ENCODE measurements at places on chromosomes 6 and 20.
A peak's percentile ranks its signal among the peaks of the same experiment; 100 is the strongest.

- H3K4me3 ChIP-seq, result no peak overlapping the region
- no peak for DNase-seq
- H3K36me3 ChIP-seq, result no peaks in the 10 kb centered on the region
Observed at GRCh38 chr20:57508381-57508780, 16.6 kb downstream of the CTCFL start.

DNA sequence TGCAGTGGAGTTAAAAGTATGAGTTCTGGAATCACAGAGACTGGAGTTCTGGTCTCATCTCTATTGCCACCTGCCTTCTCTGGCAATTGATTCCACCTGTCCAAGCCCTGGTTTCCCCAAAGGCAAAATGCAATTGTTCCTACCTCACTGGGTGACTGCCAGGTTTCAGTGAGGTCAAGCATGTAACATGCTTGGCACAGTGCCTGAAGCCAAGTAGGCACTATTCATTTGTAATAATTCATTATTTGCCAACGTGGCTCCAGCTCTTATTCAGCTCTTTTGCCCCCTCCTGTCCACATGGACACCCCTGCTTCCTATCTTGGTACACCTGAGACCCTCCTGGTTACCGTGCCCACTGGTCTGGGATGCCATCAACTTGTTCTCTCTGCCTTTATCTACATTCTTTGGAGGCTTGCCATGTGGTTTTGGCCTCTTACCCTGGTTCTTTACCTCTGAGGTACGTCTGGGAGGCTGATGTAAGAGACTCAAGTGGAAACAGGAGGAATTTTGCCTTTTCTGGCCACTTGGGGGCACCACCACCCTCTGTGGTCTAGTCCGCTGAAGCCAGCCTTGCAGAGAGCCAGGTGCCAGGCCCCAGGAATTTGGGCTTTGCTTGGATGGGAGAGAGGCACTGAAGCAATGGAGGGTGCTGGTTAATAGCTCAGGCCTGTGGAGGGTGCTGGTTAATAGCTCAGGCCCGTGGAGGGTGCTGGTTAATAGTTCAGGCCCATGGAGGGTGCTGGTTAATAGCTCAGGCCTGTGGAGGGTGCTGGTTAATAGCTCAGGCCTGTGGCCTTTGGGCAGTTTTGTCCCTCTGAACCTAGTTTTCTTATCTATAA lies 1.7 kb downstream of the KCNK15 start:
- peak overlapping the region; percentile 86 for H3K27ac ChIP-seq
- peak; percentile 69 for DNase-seq
- H3K4me3 ChIP-seq, result peak overlapping the region; percentile 52
- H3K27me3 ChIP-seq, result no peaks in the 10 kb centered on the region

DNA sequence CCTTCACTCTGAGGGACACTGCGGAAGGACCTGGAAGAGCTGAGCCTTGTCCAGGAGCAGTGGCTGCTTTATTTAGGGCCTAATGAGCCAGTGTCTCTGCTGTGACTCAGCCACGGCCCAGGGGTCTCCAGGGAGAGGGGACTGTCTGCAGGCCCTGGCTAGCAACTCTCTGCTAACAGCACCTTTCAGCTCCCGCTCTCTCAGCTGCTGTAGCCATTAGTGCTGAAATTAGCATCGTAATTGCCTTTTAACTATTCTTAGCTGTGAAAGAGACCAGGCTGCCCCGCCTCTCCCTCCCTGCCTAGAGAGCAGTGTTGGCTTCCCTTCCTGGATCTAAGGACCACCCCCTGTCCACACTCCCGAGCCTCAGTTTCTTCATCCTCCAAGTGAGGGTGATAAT lies 53.1 kb upstream of the SLC32A1 start:
- H3K36me3 ChIP-seq, result no peaks in the 10 kb centered on the region
- 0 out of 2 replicates have a peak, but pooled peaks cover 2% of the 10 kb centered on the region for H3K27me3 ChIP-seq
- no peak overlapping the region for H3K27ac ChIP-seq
- H3K4me3 ChIP-seq, result no peak overlapping the region

DNA sequence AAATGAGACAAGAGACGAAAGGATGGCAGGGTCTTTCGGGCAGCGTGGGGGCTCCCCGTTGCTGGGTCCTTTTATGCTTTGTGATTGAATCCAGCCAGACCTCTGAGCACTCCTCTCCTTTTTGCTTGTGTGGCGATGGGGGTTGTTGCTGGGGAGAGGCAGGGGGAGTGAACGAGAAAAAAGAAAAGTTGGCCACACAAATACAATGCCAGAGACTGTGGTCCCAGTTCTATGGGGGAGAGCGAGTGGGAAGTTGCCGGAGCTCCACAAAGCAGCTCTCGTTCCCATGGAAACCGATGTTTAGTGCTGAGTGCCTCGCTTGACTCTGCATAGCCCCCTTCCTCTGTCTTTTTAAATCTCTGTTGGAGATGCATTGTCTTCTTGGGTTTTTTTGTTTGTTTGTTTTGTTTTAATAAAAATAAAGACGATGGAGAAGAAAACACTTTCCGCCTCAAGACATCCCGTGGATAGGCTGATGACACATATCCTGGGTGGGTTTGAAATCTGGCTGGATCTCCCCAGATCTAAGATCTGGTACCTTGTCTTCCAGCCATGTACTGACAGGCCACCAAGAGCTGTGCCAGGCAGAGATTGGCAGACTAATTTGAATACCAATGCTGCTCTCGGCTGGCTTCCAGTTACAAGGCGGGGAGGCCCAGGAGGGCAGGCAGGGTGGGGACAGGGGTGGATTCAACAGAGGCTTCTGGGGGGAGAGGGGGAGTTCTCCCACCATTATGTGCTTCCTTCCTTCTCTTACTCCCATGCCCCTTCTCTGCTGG lies 529.3 kb downstream of the QKI start:
- no peak overlapping the region for H3K27ac ChIP-seq
- H3K36me3 ChIP-seq, result no peaks in the 10 kb centered on the region
- no peak for DNase-seq
- H3K27me3 ChIP-seq, result no peaks in the 10 kb centered on the region
- no peak overlapping the region for H3K4me3 ChIP-seq

DNA sequence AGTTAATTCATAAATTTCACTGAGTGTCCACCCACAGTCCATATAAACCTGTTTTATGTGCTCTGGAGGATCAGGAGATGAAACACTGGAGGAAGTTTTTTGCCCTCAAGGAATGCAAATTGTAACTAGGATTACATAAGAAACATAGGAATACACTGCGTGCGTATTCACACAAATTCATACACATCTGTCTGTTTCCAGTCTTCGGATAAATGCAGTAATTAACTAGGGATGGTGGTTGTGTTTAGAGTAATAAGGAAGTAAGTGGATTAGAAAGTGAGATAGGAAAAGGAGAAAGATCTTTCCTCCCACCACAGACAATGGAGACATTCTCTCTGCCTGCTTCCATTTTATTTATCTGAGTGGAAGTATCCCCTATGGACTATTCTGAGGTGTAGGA lies 35.7 kb upstream of the POPDC3 start:
- no peak overlapping the region for H3K4me3 ChIP-seq
- no peaks in the 10 kb centered on the region for H3K4me1 ChIP-seq
- no peak overlapping the region for H3K27ac ChIP-seq
- H3K36me3 ChIP-seq, result no peaks in the 10 kb centered on the region

DNA sequence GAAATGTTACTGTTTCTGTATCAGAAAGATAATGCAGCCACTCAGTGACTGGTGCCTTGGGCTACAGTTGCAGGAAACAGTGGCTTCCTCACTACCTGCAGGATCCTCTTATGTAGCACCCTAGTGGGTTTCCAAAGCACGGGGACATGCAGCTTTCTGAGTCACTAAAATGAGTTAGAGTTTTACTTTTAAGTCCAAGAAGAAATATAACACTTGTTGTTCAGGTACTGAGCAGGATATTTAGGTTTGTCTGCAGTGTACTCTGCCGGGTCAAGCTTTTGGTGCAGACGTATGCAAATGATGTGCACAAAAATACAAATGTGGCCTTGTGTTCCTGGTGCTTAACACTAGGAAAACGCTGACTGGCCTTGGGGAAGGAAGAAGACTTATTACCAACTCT lies 22.0 kb downstream of the ACSS1 start:
- H3K27ac ChIP-seq, result no peak overlapping the region
- no peaks in the 10 kb centered on the region for H3K36me3 ChIP-seq
- H3K27me3 ChIP-seq, result no peaks in the 10 kb centered on the region
- no peak for DNase-seq

DNA sequence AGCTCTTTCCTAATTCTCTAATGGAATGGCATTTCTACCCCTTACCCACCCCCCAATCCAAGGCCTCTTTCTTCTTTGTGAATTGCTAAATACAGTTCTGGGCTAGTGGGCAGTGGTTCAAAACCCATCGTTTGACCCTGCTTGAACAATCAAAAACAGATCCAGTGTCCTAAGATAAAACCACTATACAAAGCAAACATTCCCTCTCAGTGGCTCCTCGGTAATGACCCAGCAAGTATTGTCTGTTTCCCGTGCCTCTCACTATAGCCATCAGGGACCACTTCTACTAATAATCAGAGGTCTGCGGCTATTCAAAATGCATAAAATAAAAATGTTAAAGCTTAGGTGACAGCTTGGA lies 143.5 kb upstream of the AKAP12 start:
- H3K27ac ChIP-seq, result no peak overlapping the region
- no peak for DNase-seq
- no peaks in the 10 kb centered on the region for H3K4me1 ChIP-seq
- H3K27me3 ChIP-seq, result no peaks in the 10 kb centered on the region
- no peak overlapping the region for H3K4me3 ChIP-seq

DNA sequence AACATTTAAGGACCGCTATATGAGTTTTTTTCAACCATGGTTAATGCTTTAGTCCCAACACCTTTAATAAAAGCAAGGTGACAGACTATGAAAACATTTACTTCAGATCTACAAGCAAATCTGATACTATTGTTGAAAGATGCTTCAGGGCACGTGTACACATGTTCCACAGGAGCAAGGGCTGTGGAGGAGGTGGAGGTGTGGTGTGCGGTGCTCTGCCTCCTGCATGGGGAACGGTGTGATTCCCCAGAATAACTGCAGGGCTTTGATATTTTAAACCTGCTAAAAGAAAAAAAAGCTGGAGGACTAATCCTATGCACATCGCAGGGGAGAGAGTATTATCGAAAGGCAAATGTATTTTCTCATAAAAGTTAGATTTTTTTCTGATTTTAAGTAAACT lies 188.1 kb upstream of the CEP162 start:
- DNase-seq, result no peak
- H3K27ac ChIP-seq, result no peak overlapping the region
- H3K36me3 ChIP-seq, result no peaks in the 10 kb centered on the region
- H3K27me3 ChIP-seq, result no peaks in the 10 kb centered on the region

- H3K36me3 ChIP-seq, result no peaks in the 10 kb centered on the region
- no peak for DNase-seq
- H3K27ac ChIP-seq, result no peak overlapping the region
- H3K4me3 ChIP-seq, result no peak overlapping the region
- no peaks in the 10 kb centered on the region for H3K4me1 ChIP-seq
- H3K27me3 ChIP-seq, result no peaks in the 10 kb centered on the region
Observed at GRCh38 chr6:98929498-98930060, 18.2 kb downstream of the FBXL4 start.

DNA sequence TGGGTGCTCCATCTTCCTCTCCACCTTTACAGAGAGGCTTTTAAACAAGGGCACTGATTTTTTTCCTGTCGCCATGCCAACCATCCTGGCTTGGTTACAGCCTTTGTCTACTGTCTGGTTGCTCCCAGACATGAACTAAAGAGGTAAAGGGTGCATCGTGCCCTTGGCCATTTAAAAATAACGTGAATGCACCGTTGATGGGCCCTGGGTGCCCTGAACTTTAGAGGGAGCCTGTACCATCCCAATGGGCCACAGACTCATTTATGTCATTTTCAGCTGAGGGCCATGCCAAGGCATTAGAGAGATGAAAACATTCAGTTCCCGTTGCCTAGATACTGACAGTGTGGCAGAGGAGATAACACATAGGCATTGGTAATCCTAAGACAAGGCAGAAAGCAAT lies 23.3 kb downstream of the TMC2 start:
- peaks cover 36% of the 10 kb centered on the region for H3K27me3 ChIP-seq
- H3K36me3 ChIP-seq, result no peaks in the 10 kb centered on the region
- H3K27ac ChIP-seq, result no peak overlapping the region
- no peaks in the 10 kb centered on the region for H3K4me1 ChIP-seq

DNA sequence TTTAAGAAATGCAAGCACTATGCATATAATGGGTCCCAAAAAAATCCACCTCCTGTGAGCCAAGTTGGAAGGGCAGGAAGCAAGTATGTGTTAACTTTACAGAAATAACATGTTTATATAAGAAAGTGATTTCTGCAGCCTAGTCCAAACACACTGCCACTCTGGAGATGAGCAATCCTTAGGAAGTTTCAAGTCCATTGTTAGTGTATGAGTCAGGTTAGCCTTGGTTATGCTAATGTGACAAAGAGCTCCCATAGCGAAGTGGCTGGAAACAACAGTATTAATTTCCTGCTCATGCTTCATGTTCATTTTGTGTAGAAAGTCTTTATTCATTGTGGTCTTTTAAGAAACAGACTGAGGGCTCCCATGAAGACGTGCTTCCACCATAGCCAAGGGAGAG lies 121.4 kb downstream of the TBXT start:
- H3K27me3 ChIP-seq, result no peaks in the 10 kb centered on the region
- H3K27ac ChIP-seq, result no peak overlapping the region
- H3K4me1 ChIP-seq, result no peaks in the 10 kb centered on the region
- no peak overlapping the region for H3K4me3 ChIP-seq
- no peaks in the 10 kb centered on the region for H3K36me3 ChIP-seq
- no peak for DNase-seq

DNA sequence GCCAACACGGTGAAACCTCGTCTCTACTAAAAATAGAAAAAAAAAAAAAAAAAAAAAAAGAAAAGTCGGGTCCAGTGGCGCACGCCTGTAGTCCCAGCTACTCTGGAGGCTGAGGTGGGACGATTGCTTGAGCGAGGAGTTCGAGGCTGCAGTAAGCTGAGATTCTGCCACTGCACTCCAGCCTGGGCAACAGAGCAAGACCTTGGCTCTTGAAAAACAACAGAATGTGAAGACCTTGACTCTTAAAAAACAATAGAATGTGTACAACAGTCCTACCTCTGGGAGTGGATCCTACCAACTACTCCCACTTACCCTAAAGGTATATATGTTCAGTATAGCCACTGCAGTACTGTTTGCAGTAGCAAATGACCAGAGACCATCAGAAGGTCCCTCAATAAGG lies 15.1 kb downstream of the KIF3B start:
- 0 out of 2 replicates have a peak, but pooled peaks cover 3% of the 10 kb centered on the region for H3K4me1 ChIP-seq
- no peak overlapping the region for H3K27ac ChIP-seq
- no peak overlapping the region for H3K4me3 ChIP-seq
- no peaks in the 10 kb centered on the region for H3K36me3 ChIP-seq
- DNase-seq, result no peak

- H3K4me3 ChIP-seq, result no peak overlapping the region
- H3K27ac ChIP-seq, result no peak overlapping the region
- no peak for DNase-seq
- no peaks in the 10 kb centered on the region for H3K36me3 ChIP-seq
Observed at GRCh38 chr6:131923356-131923755, 27.8 kb downstream of the CCN2 start.

- no peak overlapping the region for H3K4me3 ChIP-seq
- H3K27ac ChIP-seq, result no peak overlapping the region
- H3K27me3 ChIP-seq, result no peaks in the 10 kb centered on the region
- no peaks in the 10 kb centered on the region for H3K36me3 ChIP-seq
- peaks cover 13% of the 10 kb centered on the region for H3K4me1 ChIP-seq
- DNase-seq, result no peak
Observed at GRCh38 chr6:1616701-1617463, 7.2 kb downstream of the FOXC1 start.
